ENCODE measurements at places on chromosomes 12 and 14. TPM values are rescaled to one million over a fixed set of nuclear protein-coding genes. Genes with fewer than 3 reads are reported as not detected.
A peak's percentile ranks its signal among the peaks of the same experiment; 100 is the strongest.

DNA sequence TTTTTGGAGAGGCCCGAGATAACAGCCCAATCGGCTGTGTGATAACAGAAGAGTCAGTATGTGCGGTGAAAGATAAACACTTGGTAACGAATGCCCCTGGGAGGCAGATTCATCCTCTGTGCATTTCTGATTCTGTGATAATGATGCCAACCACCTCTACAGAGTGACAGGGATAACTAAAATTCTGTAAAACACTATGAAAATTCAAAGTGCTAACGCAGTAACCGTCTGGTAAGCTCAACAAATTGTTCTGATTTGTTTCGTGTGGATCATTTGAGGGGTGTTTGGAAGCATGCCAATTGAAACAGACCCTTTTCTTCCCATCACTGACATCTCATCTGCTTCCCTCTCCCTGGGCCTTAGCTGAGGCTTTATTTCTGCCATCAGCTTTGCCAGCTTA lies 76.3 kb downstream of the ESR2 start:
- H3K27me3 ChIP-seq = no peaks in the 10 kb centered on the region
- H3K36me3 ChIP-seq = peaks cover 2% of the 10 kb centered on the region
- no peaks in the 10 kb centered on the region for H3K4me1 ChIP-seq
- no peak overlapping the region for H3K4me3 ChIP-seq
- H3K27ac ChIP-seq = no peak overlapping the region
- DNase-seq = no peak

The RNASE12 gene
- not detected for total RNA-seq

The TTC6 gene
- total RNA-seq = not detected

The IPO8 gene
- 39.2 TPM for total RNA-seq

The CCDC196 gene
- not detected for total RNA-seq

DNA sequence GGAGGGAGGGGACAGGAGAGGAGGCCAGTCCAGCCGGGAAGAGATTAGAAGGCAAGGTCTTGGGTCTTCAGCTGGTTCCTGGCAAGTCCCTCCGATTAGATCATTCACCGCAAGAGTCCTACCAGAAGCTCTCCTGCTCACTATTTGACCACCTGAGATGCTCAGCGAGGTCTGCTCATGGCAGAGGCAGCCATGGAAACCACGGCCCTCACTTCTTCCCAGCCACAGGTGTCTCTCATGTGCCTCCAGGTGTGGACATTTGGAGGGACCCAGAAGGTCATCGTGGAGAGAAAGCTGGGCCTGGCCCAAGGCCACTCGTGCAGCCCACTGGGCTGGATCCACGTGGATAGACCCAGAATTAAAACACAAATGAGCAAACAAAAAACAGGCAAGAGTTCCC lies 99.5 kb downstream of the DICER1 start:
- H3K4me3 ChIP-seq = no peak overlapping the region
- H3K36me3 ChIP-seq = no peaks in the 10 kb centered on the region
- no peaks in the 10 kb centered on the region for H3K4me1 ChIP-seq
- no peak for DNase-seq
- H3K27ac ChIP-seq = no peak overlapping the region

- H3K4me3 ChIP-seq = no peak overlapping the region
- H3K36me3 ChIP-seq = no peaks in the 10 kb centered on the region
- H3K27ac ChIP-seq = peak overlapping the region; percentile 99
- H3K4me1 ChIP-seq = peaks cover 82% of the 10 kb centered on the region
- DNase-seq = no peak
Observed at GRCh38 chr14:61563880-61564617, 131.3 kb upstream of the HIF1A start.

- peak overlapping the region; percentile 1 for H3K27ac ChIP-seq
- H3K4me3 ChIP-seq = no peak overlapping the region
- no peaks in the 10 kb centered on the region for H3K27me3 ChIP-seq
- no peaks in the 10 kb centered on the region for H3K4me1 ChIP-seq
Observed at GRCh38 chr12:95231190-95231589, 13.6 kb downstream of the VEZT start.

DNA sequence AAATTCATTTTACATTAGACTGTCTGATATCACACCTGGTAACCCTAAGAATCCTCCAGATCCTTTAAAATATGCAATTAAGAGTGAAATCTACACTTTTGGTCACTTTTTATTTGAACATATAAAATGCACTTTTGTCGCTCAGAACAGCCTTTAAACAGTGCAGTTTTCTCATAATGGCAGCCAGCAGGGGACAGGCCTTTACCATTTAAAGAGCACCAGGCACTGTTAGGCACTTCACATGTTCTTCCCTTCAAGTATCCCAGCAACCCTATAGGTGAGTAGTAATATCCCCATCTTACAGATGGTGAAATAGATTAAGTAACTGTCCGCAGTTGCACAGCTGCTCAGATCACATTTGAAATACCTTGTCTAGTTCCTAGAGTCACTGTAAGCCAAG lies 11.3 kb upstream of the SAMD4A start:
- no peak for DNase-seq
- H3K27me3 ChIP-seq = no peaks in the 10 kb centered on the region
- H3K4me1 ChIP-seq = no peaks in the 10 kb centered on the region
- H3K36me3 ChIP-seq = no peaks in the 10 kb centered on the region
- no peak overlapping the region for H3K27ac ChIP-seq

DNA sequence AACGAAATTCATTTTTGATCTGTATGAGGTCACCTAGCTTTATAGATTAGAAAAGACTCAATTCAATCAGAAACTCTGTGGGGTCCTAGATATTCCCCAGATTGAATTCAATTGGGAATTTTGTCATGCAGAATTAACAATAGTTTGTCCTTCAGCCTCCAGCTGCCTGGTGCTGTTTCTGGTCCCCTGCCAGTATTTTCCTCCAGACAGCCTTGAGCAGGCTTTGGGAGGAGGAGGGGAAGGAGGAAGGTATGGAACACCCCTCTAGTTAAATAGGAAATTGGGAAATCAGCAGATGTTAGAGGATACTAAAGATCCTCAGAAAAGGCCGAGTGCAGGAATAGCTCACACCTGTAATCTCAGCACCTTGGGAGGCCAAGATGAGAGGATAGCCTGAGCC lies 10.6 kb downstream of the GRIP1 start:
- H3K4me1 ChIP-seq = peaks cover 4% of the 10 kb centered on the region
- DNase-seq = no peak
- H3K36me3 ChIP-seq = no peaks in the 10 kb centered on the region
- H3K27ac ChIP-seq = no peak overlapping the region

The AQP6 gene
- not detected for total RNA-seq

The TSHR gene
- not detected for total RNA-seq

GRCh38 chr12:13038491-13039161 lies 5.6 kb upstream of the FAM234B start:
- peaks cover 3% of the 10 kb centered on the region for H3K27me3 ChIP-seq
- no peak overlapping the region for H3K4me3 ChIP-seq
- H3K27ac ChIP-seq = no peak overlapping the region
- peaks cover 5% of the 10 kb centered on the region for H3K4me1 ChIP-seq
- H3K36me3 ChIP-seq = no peaks in the 10 kb centered on the region

GRCh38 chr14:105117257-105117646 lies 51.3 kb downstream of the JAG2 start:
- H3K4me1 ChIP-seq = no peaks in the 10 kb centered on the region
- DNase-seq = no peak
- no peaks in the 10 kb centered on the region for H3K36me3 ChIP-seq
- H3K27me3 ChIP-seq = peaks cover 12% of the 10 kb centered on the region

DNA sequence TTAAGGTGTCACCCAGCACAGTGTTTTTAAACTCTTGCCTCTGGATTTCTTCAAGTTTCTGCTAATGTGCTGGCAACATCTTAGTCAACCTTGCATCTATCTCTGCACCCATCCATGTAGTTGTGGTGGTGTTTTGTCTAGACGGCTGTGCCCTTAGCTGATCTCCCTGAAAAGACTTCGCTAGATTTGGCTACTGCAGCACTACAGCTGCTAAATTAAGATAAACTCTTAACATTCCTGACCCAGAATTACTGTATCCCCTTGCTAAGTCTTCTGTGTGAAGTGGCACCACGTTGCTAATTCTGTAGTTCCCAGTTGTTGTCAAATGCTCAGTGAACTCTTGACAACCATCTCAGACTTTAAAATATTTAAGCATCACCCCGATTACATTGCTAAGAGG lies 66.8 kb downstream of the SRGAP1 start:
- DNase-seq = peak; percentile 31
- no peak overlapping the region for H3K27ac ChIP-seq
- H3K36me3 ChIP-seq = no peaks in the 10 kb centered on the region
- H3K4me1 ChIP-seq = peaks cover 9% of the 10 kb centered on the region
- no peaks in the 10 kb centered on the region for H3K27me3 ChIP-seq
- H3K4me3 ChIP-seq = no peak overlapping the region

- H3K36me3 ChIP-seq = no peaks in the 10 kb centered on the region
- peaks cover 70% of the 10 kb centered on the region for H3K27me3 ChIP-seq
- DNase-seq = no peak
- H3K4me1 ChIP-seq = peaks cover 4% of the 10 kb centered on the region
Observed at GRCh38 chr12:65121049-65121955, at the start of gene WIF1. TSS of gene WIF1 (minus strand) at chr12:65121305. CDS start at chr12:65121191, 114 bp downstream.

The ACOT6 gene
- total RNA-seq = not detected

- H3K27me3 ChIP-seq = no peaks in the 10 kb centered on the region
- H3K27ac ChIP-seq = peak overlapping the region; percentile 86
- no peak overlapping the region for H3K4me3 ChIP-seq
- DNase-seq = peak; percentile 96
Observed at GRCh38 chr14:64758691-64759554, 54.7 kb downstream of the PLEKHG3 start.

DNA sequence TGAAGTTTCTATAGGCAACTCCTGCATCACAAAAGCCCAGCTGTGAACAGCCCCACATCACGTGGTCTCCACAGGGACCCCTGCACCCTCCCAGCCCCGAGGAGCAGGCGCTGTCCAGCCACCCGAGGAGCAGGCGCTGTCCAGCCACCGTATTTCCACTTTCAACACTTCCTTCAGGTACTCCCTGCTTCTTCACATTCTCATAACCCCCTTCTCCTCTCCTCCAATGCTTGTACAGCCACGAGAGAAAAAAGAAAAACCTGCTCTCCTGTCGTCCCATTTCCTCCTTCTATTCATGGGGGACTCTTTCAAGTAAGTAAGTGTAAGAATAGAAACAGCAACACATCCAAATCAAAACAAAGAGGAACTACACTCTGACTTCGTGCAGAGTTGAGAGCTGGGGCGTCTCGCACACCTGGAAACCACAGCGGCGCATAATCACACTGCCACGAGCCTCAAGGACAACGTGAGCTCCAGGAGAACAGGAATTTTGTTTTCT lies 11.9 kb downstream of the CDC42BPB start:
- H3K4me1 ChIP-seq = no peaks in the 10 kb centered on the region
- no peaks in the 10 kb centered on the region for H3K27me3 ChIP-seq
- H3K4me3 ChIP-seq = no peak overlapping the region
- peaks cover 2% of the 10 kb centered on the region for H3K36me3 ChIP-seq

DNA sequence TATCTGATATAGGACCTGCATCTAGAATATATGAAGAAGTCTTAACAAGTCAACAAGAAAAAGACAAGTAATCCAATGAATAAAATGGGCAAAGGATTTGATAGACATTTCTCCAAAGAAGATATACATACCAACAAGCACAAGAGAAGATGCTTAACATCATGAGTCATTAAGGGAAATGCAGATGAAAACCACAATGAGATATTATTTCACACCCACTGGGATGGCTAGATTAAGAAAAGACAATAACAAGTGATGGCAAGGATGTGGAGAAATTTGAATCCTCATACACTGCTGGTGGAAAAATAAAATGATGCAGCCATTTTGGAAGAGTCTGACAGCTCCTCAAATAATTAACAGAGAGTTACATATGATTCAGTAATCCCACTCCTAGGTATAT lies 502.6 kb downstream of the FUT8 start:
- H3K4me3 ChIP-seq = no peak overlapping the region
- no peak for DNase-seq
- no peaks in the 10 kb centered on the region for H3K36me3 ChIP-seq
- no peak overlapping the region for H3K27ac ChIP-seq
- H3K27me3 ChIP-seq = no peaks in the 10 kb centered on the region

GRCh38 chr12:112466011-112466422 lies 47.3 kb downstream of the PTPN11 start:
- H3K4me3 ChIP-seq = no peak overlapping the region
- no peak overlapping the region for H3K27ac ChIP-seq
- no peaks in the 10 kb centered on the region for H3K27me3 ChIP-seq
- H3K36me3 ChIP-seq = peaks cover 5% of the 10 kb centered on the region
- H3K4me1 ChIP-seq = no peaks in the 10 kb centered on the region

GRCh38 chr12:18690653-18691052 lies 47.2 kb downstream of the PLCZ1 start:
- peaks cover 12% of the 10 kb centered on the region for H3K4me1 ChIP-seq
- DNase-seq = peak; percentile 89
- no peak overlapping the region for H3K4me3 ChIP-seq
- H3K27me3 ChIP-seq = no peaks in the 10 kb centered on the region

- no peaks in the 10 kb centered on the region for H3K36me3 ChIP-seq
- no peak overlapping the region for H3K27ac ChIP-seq
- H3K27me3 ChIP-seq = no peaks in the 10 kb centered on the region
- H3K4me1 ChIP-seq = no peaks in the 10 kb centered on the region
- no peak overlapping the region for H3K4me3 ChIP-seq
- DNase-seq = peak; percentile 14
Observed at GRCh38 chr12:31849090-31849687, 110.0 kb upstream of the RESF1 start.

GRCh38 chr12:61574339-61574738 lies 685.9 kb upstream of the USP15 start:
- no peak overlapping the region for H3K27ac ChIP-seq
- H3K4me1 ChIP-seq = no peaks in the 10 kb centered on the region
- DNase-seq = no peak
- H3K36me3 ChIP-seq = no peaks in the 10 kb centered on the region
- H3K4me3 ChIP-seq = no peak overlapping the region

DNA sequence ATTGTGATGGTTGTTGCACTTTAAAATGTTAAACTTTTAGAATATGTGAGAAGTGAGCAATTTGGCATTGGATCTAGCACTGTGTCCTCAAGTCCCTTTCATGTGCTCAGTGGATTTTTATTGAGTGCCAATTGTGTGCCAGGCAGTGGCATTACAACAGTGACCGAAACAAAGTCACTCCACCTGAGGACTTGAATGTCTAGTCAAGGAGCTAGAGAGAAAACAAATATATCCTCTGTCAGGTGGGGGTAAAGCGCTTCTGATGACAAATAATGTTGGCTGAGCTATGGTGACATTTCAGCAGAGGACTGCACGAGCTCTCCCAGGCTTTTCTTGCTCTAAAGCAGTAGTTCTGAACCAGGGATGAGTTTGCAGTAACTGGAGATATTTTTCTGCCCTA lies 240.4 kb downstream of the RGS6 start:
- H3K4me3 ChIP-seq = no peak overlapping the region
- no peaks in the 10 kb centered on the region for H3K27me3 ChIP-seq
- H3K27ac ChIP-seq = no peak overlapping the region
- DNase-seq = no peak
- no peaks in the 10 kb centered on the region for H3K36me3 ChIP-seq
- H3K4me1 ChIP-seq = no peaks in the 10 kb centered on the region

The FAM90A1 gene
- total RNA-seq = not detected

GRCh38 chr12:67592228-67593011 lies 56.1 kb upstream of the DYRK2 start:
- peaks cover 3% of the 10 kb centered on the region for H3K4me1 ChIP-seq
- H3K27ac ChIP-seq = no peak overlapping the region
- no peaks in the 10 kb centered on the region for H3K27me3 ChIP-seq
- no peak overlapping the region for H3K4me3 ChIP-seq
- H3K36me3 ChIP-seq = no peaks in the 10 kb centered on the region
- peak; percentile 56 for DNase-seq

All from astrocyte (in vitro differentiated cells and primary cell).